Right lobe of liver (tissue), 6 donors: ENCODE measurements at places on chromosomes 1 and 21. TPM values are rescaled to one million over a fixed set of nuclear protein-coding genes. Genes with fewer than 3 reads are reported as not detected.

DNA sequence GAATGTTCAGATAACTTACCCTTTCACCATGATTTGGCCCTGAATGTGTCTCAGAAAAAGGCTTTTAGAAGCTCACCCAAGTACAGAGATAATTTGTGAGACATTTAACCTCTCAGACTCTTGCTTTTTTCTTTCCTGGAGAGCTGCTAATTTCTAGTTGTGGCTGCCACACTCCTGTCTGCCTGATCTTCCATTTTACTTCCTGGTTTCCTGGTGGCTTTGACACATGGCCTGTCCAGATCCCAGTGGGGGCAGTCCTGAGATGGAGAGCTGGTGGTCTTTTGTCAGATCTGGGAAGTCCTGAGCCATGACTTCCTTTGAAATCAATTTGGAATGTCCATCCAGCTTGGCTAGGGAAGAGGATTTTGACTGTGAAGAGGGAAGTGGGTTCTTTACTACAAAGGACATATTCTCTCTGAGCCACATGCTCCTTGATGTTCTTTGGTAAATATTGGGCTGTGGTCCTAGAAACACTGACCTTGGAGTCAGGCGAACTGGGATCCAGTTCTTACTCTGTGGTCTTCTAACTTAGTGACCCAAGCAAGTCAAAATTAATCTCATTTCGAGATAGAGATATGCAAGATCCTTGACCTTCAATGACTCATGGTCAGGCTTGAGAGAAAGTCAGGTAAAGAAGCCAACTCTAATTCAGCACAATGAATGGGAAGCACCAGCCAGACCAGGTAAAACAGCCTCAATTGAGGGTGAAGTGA, 78.0 kb upstream of the HSD17B7 start:
- no peaks in the 10 kb centered on the region for H3K4me1 ChIP-seq
- H3K36me3 ChIP-seq: no peaks in the 10 kb centered on the region
- H3K27me3 ChIP-seq: no peaks in the 10 kb centered on the region
- H3K4me3 ChIP-seq: no peak overlapping the region

DNA sequence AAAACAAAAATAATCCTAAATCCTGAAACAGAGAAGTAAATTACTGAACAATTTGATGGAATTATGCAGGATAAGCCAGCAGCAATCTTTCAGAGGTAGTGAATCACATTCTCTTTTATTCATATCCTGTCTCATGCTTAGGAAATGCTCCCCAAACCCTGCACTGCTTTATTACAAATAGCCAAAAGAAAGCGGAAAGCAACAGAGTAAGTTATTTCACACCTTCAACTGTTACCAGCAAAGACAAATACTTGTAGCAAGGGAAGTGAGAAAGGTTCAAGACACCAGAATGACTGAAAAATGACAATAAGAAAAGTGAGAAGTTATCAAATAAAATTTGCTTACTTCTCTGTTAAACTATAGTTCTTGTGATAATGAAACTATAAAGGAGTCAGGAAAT, 6.2 kb downstream of the ZRANB2 start:
- no peak overlapping the region for H3K27ac ChIP-seq
- H3K4me3 ChIP-seq: no peak overlapping the region
- H3K27me3 ChIP-seq: no peaks in the 10 kb centered on the region
- peaks cover 51% of the 10 kb centered on the region for H3K36me3 ChIP-seq

DNA sequence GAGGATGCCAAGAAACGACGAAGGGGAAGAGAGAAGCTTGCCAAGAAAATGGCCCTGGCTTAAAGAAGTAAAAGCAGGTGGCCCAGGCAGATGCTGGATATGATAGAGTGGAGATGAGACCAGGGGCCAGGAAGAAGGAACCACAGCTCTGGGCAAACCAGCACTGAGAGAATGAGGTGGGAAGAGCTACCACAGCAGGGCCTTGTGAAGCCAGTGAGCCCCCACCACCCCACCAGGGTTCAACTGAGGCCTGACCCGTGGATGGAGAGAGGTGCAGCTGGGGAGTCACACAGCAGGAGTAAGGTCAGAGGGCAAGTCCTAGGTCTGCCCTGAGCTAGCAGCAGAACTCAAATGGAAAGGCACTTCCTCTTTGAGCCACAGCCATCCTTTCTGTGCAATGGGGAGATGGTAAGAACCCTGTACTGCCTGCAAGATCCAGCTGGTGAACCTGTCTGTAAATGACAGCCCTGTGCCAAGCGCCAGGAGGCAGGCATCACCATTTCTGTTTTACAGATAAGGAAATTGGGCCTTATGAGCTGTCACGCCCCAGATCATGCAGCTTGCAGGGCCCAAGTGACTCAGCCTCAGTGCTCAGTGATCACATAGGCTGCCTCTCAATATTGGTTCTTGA, 8.5 kb downstream of the SH3BGRL3 start:
- no peaks in the 10 kb centered on the region for H3K36me3 ChIP-seq
- H3K4me3 ChIP-seq: no peak overlapping the region
- no peaks in the 10 kb centered on the region for H3K4me1 ChIP-seq
- DNase-seq: no peak
- H3K27me3 ChIP-seq: no peaks in the 10 kb centered on the region

The FUBP1 gene
- total RNA-seq: 36.0 TPM

DNA sequence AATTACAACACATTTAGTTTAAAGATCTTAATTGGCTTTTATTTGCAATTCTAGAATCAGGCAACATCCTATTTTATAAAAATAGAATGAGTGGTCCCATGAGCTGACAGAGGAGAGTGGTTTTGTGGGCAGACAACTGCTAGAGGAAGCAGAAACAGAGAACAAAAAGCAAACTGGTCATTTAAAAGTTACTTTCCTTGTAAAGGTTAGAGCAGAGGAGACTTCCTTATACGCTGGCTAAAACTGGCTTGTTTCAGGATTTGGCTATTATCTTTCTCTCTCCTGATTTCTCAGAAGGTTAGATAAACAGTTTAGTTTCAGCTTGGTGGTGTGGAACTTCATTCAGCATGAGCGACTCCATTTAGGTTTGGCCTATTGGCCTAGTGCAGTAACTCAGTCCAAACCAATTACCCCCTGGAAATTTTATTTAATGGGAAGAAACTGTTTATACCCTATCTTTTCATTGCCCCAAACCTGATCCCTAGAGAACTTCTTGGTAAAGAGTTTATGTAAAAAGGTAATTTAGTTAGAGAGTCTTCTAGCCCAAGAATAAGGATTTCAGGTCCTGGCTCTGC, 32.2 kb upstream of the IL20 start:
- H3K27me3 ChIP-seq: no peaks in the 10 kb centered on the region
- H3K4me1 ChIP-seq: no peaks in the 10 kb centered on the region
- no peaks in the 10 kb centered on the region for H3K36me3 ChIP-seq
- H3K27ac ChIP-seq: no peak overlapping the region
- DNase-seq: no peak

DNA sequence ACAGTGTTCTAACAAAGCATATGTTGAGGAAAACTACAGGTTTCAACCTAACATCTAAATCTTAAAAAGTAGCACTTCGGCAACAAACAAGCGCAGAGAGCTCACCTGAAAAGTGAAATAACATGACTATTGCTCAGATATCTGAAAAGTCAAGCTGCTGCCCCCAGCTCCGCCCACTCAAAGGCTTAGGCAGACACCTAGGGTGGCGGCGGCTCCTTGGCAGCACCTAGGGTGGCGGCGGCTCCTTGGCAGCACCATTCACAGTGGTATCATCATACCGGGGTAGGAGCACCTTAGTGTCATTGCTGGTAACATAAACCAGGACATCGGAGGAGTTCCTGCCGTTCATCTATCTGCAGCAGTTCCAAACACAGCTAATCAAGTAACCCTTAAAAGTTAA, 4.2 kb upstream of the S100A12 start:
- H3K4me1 ChIP-seq: no peaks in the 10 kb centered on the region
- H3K27ac ChIP-seq: no peak overlapping the region
- no peaks in the 10 kb centered on the region for H3K36me3 ChIP-seq
- no peak for DNase-seq

The AMY1A gene
- total RNA-seq: not detected

- H3K4me3 ChIP-seq: no peak overlapping the region
- H3K27me3 ChIP-seq: no peaks in the 10 kb centered on the region
- DNase-seq: no peak
- no peaks in the 10 kb centered on the region for H3K4me1 ChIP-seq
Measured at GRCh38 chr1:223215026-223215425, 72.0 kb upstream of the TLR5 start.

The PGLYRP3 gene
- not detected for total RNA-seq

The PFKFB2 gene
- 5.3 TPM for total RNA-seq

- H3K27ac ChIP-seq: no peak overlapping the region
- no peaks in the 10 kb centered on the region for H3K27me3 ChIP-seq
- no peaks in the 10 kb centered on the region for H3K4me1 ChIP-seq
- peaks cover 25% of the 10 kb centered on the region for H3K36me3 ChIP-seq
- DNase-seq: no peak
Measured at GRCh38 chr1:205656236-205656635, 24.1 kb downstream of the SLC45A3 start.

GRCh38 chr1:50968821-50969610, 1.0 kb upstream of the CDKN2C start:
- H3K4me1 ChIP-seq: peaks cover 2% of the 10 kb centered on the region
- H3K36me3 ChIP-seq: no peaks in the 10 kb centered on the region
- H3K4me3 ChIP-seq: peak overlapping the region; percentile 75
- no peaks in the 10 kb centered on the region for H3K27me3 ChIP-seq

GRCh38 chr1:180571832-180572636, 13.3 kb downstream of the OVAAL start:
- DNase-seq: no peak
- H3K27me3 ChIP-seq: no peaks in the 10 kb centered on the region
- no peak overlapping the region for H3K4me3 ChIP-seq
